NCI-H187 treated with DMSO at 0.1 percent for 48 hours (cell line): ENCODE measurements at places on chromosomes 1 and 21.

DNA sequence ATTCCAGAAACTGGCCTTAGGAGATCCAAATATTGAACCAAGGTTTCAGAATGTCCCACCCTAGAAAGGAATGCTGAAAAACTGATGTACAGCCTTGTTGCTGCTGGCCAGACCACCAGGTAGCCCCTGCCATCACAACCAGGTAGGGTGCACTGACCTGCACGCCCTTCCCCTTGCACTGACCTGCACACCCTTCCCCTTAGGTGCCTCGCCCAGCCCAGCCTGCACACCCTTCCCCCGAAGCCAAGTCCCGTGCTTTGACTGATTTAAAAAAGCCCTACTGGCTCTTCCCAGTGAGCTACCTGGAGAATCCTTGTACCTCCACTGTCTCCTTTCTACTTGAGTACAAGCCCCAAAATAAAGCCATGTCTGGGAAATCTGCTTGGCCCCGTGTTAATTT lies 26.3 kb upstream of the C1orf198 start:
- DNase-seq, result no peak

DNA sequence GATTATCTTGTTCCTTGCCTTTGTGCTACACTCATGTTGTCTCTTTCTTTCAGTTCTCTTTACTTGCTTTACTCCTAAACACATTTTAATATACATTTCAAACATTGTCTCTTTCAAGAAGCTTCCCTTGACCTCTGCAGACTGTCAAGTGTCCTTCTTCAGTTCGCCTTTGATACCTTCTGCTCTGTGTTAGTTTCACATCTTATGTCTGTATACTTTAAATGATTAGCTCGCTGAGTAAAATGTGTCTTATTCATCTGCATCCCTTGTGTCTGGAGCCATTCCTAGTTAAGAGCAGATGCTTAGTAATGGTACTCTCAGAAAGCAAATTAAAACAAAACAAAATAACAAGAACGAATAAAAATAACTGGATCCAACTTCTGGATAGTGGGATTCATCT lies 303.3 kb downstream of the S1PR1 start:
- no peak for DNase-seq

GRCh38 chr1:225486856-225487255 lies 59.0 kb upstream of the LBR start:
- DNase-seq, result no peak

- no peak for DNase-seq
These were observed 90.0 kb downstream of the ARHGEF10L start for GRCh38 chr1:17629460-17629859.

- no peak for DNase-seq
These were observed 853 bp upstream of the DOP1B start for GRCh38 chr21:36155603-36156338.

- DNase-seq, result no peak
These were observed 2.8 kb upstream of the TARS2 start for GRCh38 chr1:150484431-150484830.

DNA sequence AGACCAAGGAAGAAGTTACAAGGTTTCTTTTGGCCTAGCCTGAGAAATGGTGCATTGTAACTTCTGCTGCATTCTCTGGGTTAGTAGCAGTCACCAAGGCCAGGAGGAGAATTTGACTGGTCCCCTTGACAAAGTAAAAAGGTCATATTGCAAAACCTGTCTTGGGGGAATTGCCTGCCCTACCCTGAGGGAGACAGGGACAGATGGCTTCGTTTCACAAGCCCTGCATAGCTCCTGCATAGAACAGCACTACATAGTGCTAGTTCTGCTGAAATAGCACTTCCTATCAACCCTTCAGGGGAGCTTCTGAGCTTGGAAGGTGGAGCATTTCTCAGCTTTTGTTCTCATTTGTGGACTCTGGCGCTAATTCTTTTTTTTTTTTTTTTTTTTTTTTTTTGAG lies 20.4 kb upstream of the AK2 start:
- DNase-seq, result no peak

DNA sequence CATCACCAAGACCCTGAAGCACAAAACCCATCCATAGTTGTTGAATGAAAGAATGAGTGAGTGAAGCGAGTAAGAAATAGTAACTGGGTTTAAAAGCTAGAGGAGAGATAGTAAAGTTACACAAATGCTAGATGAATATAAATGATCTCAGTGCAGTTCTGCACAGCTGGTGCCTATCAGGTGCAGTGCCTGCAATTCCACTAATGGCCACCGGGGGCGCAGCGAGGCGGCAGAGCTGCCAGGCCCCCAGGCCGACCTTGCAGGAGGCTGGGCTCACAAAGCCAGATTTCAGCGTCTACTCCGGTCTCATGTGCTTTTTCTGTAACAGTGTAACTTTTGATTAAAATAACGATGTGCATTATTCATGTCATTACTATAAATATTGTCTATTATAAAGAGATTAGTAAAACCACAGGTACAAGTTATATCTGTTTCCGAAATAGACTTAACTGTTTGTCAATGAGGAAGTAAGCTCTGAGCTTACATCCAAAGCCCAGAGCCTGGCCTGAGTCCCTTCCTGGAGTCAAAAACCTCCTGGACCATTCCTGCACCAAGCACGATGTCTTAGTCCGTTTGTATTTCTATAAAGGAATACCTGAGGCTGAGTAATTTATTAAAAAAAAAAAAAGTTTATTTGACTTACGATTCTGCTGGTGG lies 477.6 kb downstream of the NPHP4 start:
- DNase-seq, result peak; percentile 5

GRCh38 chr1:2384941-2385481 lies 6.3 kb downstream of the MORN1 start:
- no peak for DNase-seq

GRCh38 chr1:108712606-108713150 lies at the start of gene FNDC7:
Gene FNDC7 (plus strand): TSS chr1:108712908. CDS start chr1:108712934, 26 bp downstream.
- no peak for DNase-seq

DNA sequence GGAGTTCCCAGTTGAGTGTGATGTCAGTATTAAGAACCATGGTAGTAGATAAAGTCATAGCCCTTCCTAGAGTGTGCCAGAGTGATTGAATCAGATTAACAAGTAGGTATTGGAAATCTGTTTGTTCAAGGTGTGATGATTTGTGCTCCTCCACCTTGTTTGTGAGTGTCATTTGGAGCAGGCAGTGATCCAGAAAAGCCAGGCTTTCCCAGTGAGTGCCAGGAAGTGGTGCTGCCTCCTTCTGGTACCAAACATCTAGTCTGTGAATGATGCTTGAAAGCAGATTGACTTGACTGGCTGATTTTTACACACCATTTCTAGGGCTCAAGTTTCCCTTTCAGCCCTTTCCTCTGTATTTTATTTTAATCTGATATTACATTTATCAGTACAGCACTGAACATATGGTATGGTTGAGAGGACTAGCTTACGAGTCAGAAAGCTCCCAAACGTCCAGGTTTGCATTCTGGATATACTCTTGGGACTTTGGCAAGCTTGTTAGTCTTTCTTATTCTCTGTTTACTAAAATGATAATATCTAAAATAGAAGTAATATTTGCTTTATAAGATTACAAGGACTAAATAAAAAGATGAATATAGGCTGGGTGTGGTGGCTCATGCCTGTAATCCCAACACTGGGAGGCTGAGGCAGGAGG lies 100.7 kb downstream of the PATJ start:
- DNase-seq, result no peak

DNA sequence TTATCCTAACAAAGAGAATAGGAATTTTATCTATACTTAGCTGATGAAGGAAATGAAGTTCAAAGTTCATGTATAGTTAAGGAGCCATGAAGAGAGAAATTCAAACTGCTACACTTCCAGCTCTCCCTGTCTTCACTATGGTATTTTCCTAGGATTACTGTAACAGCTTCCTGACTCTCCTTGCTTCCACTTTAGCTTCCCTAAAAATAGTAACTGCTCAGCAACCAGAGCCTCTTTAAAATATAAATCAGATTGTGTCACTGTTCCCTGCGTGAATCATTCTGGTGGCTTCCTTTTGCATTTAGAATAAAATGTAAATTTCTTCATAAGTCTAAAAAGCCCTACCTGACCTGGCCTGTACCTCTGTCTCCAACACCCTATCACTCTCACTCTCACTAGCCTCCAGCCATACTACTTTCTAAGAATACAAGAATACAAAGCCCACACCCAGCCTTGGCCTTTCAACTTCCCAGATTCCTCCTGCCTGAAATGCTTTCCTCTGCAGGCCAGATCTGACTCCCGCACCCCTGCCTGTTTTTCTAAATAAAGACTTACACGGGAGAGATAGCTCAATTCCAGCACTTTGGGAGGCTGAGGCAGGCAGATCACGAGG lies 30.5 kb downstream of the OR10J1 start:
- no peak for DNase-seq

DNA sequence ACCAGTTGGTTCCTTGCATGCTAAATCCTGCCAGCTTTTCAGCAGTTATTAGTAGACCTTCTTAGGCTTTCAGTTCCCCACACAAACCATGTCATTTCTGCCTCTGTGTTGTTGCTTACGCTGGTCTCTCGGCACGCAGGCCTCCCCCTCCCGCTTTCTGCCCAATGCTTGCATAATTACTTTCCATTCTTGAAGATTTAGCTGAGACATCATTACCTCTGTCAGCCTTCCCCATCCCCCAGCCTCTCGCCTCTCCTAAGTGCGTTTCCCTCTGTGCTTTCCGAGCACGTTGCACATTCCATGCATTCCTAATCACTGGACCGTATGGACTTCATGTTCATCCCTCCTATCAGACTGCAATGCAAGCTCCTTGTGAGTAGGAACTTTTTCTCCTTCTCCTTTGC lies 26.8 kb downstream of the TSHB start:
- DNase-seq, result no peak

DNA sequence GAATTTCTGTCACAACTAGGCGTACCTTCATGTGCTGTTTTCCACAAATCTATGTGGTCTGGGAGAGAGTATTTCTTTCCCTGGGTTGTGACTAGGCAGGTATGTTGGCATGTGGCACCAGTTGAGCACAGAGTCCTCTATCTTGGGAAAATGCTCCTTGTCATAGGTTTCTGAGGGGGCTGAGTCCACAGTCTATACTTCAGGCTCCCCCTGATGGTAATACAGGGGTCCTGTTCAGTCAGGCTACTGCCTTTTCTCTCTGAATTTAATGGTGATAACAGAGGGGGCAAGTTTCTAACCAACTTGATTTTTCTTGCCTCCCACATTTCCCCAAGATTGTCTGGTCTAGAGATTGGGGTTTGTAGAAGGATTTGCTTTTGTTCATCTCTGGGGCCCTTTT lies 35.8 kb downstream of the VANGL1 start:
- no peak for DNase-seq

DNA sequence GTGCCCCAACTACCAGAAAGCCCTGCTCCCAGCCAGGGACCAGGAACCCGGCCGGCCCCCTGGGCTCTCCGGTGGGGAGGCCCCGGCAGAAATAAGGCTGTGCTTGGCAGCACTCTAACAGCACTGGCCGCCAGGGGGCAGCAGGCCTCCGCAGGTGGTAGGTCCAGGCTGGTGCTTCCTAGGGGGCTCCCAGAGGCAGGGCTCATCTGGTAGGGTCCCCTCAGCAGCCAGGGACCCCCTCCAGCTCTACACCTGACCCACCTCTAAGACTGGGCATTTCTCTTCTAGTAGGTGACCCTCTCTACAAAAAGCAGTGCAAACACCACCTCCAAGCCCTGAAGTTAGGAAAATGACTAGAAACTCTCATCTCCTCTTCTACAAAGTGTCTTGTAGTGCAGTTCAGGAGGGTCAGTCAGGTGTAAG lies 85.6 kb downstream of the STUM start:
- no peak for DNase-seq

- DNase-seq, result no peak
These were observed 26.8 kb downstream of the TMEM201 start for GRCh38 chr1:9615316-9616063.

DNA sequence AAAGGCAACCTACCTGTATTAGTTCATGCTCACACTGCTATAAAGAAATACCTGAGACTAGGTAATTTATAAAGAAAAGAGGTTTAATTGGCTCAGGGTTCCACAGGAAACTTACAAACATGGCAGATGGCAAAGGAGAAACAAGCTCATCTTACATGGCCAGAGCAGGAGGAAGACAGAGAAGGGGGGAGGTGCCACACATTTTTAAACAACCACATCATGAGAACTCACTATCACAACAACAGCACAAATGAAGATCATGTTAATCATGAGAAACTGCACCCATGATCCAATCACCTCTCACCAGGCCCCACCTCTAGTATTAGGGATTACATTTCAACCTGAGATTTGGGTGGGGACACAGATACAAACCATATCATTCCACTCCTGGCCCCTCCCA lies 90.6 kb upstream of the KCTD3 start:
- DNase-seq, result no peak

DNA sequence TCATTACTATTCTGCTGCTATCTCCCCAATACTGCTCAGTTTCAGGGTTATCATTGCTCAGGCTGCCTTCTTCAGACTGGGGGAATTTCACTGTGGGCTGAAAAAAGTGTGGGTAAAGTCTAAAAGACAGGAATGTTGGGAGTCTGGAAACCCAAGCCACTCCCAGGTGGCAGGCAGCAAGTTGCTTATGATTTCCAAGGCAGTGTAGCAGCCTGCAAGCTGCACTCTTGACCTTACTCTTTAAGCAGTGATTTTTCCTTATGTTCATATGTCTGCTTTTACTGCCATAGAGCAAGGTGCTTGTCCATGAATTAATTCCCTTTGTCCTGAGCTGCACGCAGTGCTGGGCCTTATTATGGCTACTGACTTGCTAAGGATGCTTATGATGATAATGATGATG lies 53.1 kb downstream of the PHC2 start:
- peak; percentile 33 for DNase-seq

GRCh38 chr1:246418565-246419312 lies 88.3 kb downstream of the SMYD3 start:
- no peak for DNase-seq

DNA sequence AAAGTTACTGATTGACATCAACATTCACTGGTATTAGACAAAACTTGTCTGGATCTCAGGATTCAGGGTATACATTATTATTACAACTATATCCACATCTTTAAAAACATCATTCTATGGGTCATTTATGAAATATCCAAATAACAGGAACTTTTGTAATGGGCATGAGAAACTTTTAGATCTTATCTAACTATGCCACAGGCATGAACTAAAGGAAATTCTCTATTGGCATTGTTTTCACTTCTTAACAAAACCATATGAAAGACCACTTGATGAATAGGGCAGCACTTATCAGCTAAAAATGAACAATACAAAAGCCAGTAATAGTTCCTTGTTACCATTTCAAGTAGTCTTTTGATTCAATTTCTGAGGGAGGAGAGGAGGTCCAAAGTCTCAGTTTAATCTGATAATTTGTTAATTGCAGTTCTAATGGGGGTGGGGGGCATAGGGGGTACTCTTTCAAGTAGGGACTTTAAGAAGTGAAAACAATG lies 30.8 kb upstream of the CPLANE2 start:
- DNase-seq, result no peak

- no peak for DNase-seq
These were observed 66.3 kb downstream of the PTPN14 start for GRCh38 chr1:214485151-214485550.

GRCh38 chr21:44070391-44070790 lies 36.8 kb upstream of the PWP2 start:
- DNase-seq, result no peak

DNA sequence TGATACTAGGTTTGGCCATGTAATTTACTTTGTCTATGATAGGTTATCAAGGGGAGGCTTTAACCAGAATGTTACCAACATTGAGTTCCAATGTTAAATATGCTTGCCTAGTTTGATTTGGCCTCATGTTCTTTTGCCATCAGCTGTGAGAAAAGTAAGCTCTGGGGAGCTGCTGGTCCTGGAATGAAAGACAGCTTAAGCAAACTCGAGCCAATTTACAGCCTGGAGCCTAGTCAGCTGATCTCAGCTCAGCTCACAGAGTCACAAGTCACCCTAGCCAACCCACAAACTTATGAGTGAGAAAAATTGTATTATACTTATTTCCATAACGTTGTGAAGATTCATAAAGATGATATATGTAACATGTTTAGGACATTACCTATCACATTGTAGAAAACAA lies 426.7 kb downstream of the RWDD3 start:
- no peak for DNase-seq

GRCh38 chr1:42927920-42928505 lies 30.7 kb downstream of the SLC2A1 start:
- DNase-seq, result no peak
